ENCODE measurements at places on chromosomes 16 and 17.

DNA sequence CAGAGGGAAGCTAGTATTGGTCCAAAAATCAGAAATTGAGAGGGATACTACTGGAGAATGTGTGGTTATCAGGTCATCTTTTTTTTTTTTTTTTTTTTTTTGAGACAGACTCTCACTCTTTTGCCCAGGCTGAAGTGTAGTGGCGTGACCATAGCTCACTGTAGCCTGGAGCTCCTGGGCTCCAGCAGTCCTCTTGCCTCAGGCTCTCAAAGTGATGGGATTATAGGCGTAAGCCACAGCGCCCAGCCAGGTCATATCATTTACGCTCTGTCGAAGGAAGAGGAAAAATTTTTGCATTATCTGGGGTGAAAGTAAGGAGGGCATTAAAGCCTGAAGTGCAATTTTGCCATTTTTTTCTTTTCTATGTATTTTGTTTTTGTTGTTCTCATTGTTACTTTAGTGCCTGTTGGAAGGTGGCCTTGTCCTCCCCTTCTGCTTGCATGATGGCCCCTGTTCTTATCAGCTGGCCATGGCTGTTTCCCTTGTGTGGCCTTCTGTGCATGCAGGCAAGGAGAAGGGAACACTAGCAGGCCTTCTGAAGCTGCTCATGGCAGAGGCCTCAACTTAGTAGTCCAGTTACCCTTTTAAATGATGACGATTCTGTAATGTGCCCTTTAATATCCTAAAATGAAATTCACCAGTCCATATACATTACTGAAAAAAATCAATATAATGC lies 118.3 kb downstream of the SPECC1 start:
- no peak for DNase-seq

DNA sequence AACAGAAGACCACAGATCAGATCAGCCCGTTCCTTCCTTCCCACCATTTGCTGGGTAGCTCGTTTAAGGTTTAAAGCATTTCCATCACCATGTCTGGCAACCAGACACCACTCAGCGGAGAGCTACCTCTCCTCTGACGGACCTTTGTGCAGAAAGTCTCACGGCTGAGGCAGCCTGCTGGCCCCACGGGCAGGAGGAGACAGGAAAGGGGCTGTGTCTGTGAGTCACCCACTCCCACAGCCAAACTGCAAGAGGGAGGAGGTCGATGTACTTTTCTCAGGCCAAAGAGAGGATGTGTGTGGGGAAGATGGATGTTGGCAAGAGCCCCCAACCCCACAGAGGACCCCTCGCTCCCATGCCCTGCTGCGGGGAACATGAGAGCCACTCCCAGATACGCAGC lies 92.1 kb downstream of the ZNF423 start:
- DNase-seq: no peak

DNA sequence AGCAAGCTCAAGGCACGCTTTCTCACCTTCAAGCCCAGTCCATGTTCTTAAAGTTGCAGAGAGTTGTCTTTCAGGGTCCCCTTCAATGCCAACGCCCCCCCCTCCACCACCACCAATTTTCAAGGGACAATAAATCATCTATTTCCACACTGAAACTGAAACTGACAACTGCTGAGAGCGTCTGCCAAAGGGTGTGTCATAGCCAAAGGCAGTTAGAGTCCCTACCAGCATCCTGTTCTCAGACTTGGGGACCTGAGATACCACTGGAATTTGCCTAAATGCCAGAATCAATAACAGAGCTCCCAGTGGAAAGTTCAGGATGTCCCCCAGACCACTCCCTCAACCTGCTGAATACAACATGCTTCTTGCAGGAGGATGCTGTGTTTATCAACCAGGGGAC lies 133.2 kb upstream of the SOX9 start:
- no peak for DNase-seq

DNA sequence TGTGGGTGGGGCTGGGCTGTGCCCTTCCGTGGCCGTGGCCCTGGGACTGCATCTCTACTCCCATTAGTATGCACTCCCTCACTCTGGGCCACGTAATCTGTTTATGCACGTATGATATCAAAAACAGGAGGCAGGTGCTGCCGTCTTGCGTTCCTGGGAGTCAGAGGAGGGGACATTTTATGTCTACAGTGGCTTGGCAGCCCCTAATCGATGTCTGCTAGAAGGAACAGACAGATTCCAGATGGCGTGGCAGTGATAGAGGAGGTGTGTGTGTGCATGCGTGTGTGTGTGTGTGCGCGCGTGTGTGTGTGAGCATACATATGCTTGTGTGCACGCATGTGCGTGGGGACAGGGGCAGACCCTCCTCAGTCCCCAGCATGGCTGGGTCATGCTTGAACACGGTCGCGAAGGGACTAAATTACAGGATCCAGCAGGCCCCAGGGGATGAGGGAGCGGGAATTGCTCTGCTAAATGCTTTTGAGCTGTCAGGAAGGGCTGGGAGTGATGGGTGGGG lies 44.7 kb downstream of the SREBF1 start:
- no peak for DNase-seq

- no peak for DNase-seq
Measured at GRCh38 chr17:18167421-18167820, 16.2 kb upstream of the ALKBH5 start.

- no peak for DNase-seq
Measured at GRCh38 chr16:55012362-55012761, 81.7 kb downstream of the IRX5 start.

- no peak for DNase-seq
Measured at GRCh38 chr17:8275421-8276290, 12.8 kb upstream of the RANGRF start.

GRCh38 chr16:67271446-67271845 lies 7.9 kb upstream of the PLEKHG4 start:
- no peak for DNase-seq

DNA sequence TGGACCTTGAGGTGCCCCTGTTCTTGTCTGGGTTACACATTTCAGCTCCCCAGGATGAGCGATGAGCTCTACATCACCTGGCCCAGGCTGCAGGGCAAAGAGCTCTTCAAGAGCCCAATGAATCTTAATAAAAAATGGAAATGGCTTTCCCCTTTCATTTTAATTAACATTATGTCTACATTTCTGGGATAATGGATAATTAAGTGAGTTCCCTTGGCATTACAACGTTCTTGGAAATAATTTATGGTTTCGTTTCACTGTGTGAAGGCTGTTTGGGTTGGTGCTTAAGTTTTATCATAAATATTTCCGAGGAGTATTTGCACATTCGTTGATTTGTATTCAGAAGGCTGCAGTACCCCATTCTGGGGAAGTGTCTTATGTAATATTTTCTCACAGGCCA lies 678.3 kb upstream of the EEF2KMT start:
- no peak for DNase-seq

All from Kasumi-1 (cell line).